ENCODE measurements at places on chromosomes 2 and 18.

DNA sequence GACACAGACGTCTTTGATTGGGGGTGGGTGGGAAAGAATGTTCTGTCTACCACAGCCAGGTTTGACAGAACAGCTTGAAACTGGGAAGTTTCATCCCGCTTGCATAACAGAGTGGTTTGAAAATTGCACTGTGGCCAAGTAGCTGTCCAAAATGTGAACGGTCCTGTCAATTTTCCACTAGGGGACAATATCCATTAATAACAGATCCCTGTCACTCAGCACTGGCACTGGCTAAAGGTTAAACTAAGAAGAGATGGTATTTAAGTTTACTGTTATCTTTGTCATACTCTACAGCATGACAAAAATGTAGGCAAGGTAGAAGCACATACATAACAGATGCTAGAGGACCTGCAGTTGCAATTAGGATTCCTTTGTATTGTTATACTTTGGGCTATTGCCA lies 55.6 kb upstream of the ACMSD start:
- no peak for DNase-seq

DNA sequence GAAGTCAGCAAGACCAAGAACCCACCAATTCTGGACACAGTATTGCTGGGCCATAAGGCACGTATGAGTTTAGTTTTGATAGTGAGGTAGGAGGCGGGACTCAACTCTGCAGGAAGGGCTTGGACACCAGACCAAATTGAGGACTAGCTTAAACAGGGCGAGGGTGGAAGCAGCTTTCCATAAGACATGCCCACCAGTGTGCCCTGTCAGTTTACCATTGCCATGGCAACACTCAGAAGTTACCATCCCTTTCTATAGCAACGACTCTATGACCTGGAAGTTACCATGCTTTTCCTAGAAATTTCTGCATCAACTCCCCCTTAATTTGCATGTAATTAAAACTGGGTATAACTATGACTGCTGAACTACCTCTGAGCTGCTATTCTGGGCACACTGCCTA lies 2.8 kb downstream of the M1AP start:
- no peak for DNase-seq

GRCh38 chr2:236240228-236240990 lies 23.8 kb downstream of the ASB18 start:
- DNase-seq, result no peak

DNA sequence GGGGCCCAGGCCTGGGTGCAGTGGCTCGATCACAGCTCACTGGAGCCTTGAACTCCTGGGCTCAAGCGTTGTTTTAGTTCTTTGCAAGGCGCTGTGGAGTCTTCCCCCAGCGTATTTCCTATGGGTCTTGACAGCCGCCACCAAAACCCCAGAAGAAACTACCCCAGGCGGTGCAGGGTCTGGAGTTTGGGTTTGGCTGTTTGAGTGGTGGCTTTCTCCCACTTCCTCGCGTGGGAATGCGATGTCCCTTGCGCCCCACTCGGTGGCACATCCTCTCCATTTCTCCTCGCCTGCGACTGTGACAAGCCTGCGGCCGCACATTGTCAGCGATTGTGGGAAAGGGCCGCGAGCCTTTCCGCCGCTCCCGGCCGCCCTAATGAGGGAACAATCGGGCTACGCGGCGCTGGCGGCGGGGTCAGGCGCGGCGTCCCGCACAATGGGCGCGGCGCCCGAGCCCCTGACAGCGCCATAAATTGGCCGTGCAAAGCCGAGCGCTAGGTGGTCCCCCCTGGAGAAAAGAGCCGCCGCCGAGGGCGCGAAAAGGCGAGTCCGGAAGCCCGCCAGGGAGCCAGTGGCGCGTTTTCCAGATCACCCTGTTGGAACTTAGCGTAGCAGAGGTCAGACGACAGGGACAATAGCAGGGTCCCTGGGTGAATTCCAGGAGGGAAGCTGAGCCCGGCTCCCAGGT lies 194.9 kb upstream of the POU3F3 start:
- DNase-seq, result no peak

DNA sequence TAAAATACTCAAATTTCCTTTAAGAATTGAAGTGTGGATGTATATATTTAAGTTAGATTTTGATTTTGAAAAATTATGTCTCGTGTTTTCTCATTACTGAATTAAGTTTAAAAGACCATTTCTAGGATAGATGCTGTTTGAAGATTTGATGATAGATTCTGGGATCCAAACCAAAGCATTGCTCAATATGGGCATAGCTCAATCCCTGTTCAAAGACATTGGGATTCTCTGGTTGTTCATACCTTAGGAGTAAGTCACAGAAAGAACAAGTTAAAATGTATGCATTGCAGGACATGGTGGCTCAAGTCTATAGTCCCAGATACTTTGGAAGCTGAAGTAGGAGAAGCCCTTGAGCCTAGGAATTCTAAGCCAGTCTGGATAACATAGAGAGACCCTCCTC lies 622.3 kb downstream of the ADCYAP1 start:
- DNase-seq, result no peak

DNA sequence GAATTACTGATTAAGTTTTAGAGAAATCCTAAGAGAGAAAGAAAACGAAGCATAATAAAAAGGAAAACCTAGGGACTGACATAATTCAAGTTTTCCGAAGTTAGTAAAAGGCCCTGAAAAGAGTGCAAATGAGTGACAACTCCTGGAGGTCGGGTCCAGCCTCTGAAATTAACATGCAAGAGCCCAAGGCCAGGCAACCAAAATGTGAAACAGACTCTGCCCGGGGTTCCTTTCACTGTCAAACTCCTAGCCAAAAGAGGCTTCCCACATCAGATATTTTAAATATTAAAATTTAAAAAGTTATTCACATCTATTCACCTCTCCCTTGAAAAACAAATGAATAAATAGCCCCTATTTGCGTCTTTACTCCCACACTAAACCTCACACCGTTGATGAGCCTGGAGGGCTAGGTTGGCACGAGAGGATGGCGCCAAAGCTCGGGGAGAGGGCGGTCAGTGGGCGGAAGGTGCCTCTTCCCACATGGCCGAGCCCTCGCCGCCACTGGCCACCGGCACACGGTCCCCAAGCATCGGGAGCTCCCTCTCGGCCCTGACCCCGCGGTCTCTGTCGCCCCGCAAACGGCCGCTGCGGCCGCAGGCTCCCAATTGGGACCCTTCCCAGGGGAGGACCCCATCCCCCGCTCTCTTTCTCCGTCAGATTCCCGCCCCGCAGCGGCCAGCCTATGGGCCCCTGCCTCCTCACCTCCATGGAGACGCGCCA lies 630 bp downstream of the PPM1G start:
- no peak for DNase-seq

DNA sequence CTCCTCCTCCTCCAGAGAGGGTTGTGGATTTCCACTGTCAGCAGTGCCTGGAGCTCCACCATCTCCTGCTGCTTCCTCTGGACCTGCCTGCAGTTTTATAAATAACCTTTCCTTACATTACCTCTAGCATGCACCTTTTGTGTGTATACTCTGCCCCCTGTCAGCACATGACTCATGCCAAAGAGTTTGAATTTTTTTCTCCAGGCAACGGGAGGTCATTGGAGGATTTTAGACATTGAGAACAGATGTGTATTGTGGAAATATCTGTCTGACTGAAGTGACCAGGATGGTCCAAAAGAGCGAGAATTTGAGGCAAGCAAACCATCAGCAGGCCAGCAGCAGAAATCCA lies 31.7 kb downstream of the IL37 start:
- DNase-seq, result no peak

DNA sequence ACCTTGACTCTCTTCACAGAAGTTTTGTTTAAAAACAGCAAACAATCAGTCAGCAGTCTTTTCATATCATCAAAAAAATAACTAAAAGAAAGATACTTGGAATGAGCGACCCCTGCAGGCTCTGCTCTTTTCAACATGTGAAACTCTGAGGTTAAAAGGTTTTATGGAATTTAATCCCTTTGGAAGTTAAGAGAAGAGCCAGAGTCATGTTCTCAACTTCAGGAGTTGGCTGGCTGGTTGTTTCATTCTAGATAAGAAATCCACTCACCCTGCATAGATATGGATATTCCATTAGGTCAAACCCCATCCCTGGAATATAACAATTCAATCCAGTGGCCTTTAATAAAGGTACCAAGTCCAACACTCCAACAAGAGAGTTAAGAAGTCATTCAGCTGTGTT lies 115.6 kb upstream of the RMDN2 start:
- no peak for DNase-seq

DNA sequence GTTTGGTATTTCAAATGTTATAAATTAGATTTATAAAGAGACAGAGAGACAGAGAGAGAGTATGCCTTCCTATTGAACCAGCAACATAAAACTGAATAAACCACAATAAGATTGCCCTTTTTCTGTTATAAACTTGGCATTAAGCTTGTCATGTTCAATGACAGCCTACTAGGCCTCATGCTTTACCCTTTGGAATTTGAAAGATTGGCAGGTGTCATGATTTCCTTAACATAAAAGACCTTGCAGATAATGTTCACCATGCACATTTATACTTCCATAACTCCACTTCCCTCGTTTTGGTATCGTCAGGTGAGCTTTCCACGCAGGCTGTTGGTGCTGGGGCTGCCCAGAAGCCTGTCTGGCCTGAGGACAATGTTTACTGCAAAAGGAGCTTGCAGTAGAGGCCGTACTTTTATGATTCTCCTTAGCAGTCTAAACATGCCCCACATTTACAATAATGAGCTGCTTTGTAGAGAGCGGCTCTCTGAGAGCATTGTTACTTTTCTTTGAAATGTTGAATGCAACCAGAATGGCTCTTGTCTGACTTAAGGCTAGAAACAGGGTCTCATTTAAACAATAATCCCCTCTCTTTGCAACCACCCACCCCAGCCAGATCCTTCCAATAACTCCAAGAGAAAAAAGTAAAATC lies 379.1 kb upstream of the ATP5MC3 start:
- no peak for DNase-seq

GRCh38 chr2:80231421-80231820 lies 73.1 kb downstream of the LRRTM1 start:
- DNase-seq, result no peak

DNA sequence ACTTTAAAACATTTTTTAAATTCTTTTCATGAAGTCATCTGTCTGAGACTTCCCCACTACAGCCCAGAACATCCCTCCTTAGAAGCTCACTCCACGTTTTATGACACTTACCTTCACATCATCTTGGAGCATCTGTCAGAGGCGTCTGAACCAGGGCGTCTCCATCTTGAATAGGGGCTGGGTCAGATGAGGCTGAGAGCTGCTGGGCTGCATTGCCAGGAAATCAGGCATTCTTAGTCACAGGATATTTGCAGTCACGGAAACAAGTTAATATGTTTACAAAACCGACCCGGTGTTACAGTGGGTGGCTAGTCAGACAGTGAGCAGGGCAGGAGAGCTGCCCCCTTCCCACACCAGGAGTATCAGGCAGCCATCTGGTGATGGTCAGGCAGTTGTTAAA lies 456.5 kb downstream of the FBXO15 start:
- DNase-seq, result no peak

DNA sequence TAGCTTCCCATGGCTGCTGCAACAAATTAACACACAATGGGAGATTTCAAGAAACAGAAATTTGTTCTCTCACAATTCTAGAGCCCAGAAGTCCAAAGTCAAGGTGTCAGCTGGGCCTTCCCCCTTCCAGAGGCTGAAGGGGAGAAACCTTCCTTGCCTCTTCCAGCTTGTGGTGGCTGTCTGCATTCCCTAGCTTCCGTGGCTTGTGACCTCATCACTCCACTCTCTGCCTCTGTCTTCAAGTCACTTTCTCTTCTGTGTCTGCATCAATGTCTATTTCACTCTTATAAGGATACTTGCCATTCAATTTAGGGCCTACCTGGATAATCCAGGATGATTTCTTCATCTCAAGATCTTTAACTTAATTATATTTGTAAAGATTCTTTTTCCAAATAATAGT lies 16.8 kb upstream of the SRBD1 start:
- DNase-seq, result no peak

DNA sequence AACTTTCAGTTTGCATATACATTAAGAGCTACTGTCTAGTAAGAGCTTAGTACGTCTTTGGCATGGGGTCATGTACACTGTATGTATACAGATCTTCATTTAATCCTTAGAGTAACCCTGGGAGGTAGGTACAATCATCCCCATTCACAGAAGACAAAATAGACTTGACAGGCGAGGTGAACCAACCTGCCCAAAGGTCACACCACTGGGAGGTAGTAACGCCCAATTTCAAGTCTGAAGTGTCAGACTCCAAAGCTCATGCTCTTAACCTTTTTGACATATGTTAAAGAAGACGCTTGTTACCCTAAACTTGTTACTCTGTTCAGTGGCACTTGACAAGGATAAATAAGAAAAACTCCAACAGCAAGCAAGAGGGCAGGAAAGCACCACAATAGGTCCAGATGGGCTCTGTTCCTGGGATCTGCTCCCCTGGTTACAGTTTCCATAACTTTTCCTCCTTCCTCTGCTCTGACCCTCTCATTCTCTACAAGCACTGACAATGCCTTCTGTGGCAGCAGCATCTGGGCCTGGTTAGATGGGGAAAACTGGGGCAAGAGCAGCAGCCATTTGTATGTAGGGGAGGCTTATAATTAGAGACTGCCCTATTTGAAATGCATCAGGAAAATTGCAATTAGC lies 64.7 kb upstream of the SERTAD2 start:
- DNase-seq, result no peak

DNA sequence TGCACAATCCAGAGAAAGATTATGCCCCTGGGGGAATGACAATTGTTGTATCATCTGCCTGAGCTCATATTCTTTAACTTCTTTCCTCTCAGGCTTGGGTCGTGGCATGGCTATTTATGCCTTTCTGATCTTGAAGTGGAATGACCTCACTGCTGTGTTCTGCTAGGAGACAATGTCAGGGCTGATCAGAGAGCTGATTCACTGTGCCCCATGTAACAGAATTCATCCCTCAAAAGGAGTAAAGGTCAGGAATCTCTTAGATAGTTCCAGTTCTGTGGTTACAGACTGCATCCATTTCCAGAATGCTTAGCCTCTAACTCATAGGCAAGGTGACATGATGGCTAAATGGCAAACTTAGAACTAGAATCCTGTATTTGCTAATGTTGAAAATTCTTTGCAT lies 511.7 kb upstream of the CNTNAP5 start:
- no peak for DNase-seq

DNA sequence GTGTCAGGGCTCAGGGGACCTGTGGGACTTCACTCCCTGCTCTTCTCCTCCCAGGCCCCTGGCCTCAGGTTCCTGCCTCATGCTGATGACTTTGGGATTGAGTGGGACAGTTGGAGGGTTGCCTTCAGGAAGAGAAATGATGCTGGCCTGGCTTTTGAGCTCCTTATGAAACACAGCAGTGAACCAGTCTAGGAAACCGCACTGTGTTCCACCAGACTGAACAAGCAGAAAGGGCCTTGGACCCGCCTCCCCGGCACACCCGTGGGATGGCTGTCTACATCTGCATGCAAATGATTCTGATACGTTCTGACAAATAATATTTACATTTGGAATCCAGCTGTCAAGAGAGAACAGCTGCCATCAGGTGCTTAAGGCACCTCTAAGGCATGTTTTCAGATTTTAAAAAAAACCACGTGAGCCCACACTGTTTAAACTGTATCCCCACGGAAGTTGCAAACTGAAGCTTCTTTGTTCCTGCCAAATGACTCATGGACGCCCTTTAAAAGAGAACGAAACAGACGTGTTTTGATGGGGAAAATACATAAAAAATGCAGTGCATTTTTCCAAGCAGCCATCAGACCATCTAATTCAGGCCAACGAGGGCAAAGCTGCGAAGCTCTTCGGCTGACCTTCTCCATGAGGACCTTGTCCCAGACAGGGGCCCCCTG lies 27.6 kb upstream of the ASAP2 start:
- DNase-seq, result no peak

Data from stimulated activated CD4-positive, alpha-beta T cell treated with anti-CD3 and anti-CD28 coated beads, Interleukin-1b, Interleukin-23, amount 100 ng/mL, for 1 hour (primary cell).